ENCODE measurements at places on chromosomes 12 and 14. TPM values are rescaled to one million over a fixed set of nuclear protein-coding genes. Genes with fewer than 3 reads are reported as not detected.

GRCh38 chr14:62667421-62667914 lies 377.8 kb downstream of the KCNH5 start:
- DNase-seq: no peak
- H3K27me3 ChIP-seq: no peaks in the 10 kb centered on the region
- no peaks in the 10 kb centered on the region for H3K36me3 ChIP-seq
- no peaks in the 10 kb centered on the region for H3K4me1 ChIP-seq

DNA sequence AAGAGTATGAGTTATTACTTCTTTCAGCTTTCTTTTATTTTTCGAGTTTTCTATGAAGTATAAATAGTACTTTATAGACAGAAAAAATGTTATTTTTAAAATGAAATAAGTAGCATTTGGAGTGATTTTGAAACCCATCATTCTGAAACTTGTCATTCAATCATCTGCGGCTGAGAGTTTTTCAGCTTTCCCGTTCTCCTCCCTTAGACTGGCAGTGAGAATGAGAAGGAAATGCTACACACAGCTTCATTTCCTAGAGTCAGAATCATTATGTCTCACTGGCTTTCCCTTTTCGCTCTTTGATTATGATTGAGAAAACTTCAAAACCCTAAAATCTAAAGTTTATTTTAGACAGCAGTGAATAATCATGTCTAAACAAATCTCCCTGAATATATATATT lies 33.7 kb upstream of the GNPNAT1 start:
- DNase-seq: no peak
- H3K27ac ChIP-seq: no peak overlapping the region
- no peaks in the 10 kb centered on the region for H3K4me1 ChIP-seq
- H3K4me3 ChIP-seq: no peak overlapping the region

DNA sequence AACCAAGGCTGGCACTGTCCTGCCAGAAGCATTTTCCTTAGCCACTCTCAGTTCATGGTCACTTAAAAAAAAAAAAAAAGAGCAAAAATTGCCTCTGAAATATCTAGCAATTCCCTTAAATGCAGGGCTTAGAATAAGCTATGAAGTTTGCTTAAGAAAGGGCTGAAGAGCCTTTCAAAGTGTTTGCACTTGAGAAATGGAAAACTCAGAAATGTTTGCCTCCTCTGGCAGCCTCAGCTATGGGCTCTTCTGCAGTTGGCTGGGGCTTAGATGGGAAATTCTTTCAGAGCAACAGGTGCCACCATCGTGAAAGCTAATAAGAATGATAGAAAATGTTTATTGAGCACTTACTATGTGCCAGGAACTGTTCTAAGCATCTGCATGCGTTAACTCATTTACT lies 48.5 kb upstream of the TSPAN11 start:
- H3K27me3 ChIP-seq: no peaks in the 10 kb centered on the region
- no peaks in the 10 kb centered on the region for H3K36me3 ChIP-seq
- DNase-seq: no peak
- peak overlapping the region; percentile 54 for H3K27ac ChIP-seq

GRCh38 chr12:9699898-9700605 lies 30.5 kb downstream of the CLEC2D start:
- H3K27me3 ChIP-seq: no peaks in the 10 kb centered on the region
- no peak overlapping the region for H3K27ac ChIP-seq
- H3K36me3 ChIP-seq: peaks cover 1% of the 10 kb centered on the region
- H3K4me1 ChIP-seq: peaks cover 23% of the 10 kb centered on the region

The OR6C2 gene
- not detected for total RNA-seq

DNA sequence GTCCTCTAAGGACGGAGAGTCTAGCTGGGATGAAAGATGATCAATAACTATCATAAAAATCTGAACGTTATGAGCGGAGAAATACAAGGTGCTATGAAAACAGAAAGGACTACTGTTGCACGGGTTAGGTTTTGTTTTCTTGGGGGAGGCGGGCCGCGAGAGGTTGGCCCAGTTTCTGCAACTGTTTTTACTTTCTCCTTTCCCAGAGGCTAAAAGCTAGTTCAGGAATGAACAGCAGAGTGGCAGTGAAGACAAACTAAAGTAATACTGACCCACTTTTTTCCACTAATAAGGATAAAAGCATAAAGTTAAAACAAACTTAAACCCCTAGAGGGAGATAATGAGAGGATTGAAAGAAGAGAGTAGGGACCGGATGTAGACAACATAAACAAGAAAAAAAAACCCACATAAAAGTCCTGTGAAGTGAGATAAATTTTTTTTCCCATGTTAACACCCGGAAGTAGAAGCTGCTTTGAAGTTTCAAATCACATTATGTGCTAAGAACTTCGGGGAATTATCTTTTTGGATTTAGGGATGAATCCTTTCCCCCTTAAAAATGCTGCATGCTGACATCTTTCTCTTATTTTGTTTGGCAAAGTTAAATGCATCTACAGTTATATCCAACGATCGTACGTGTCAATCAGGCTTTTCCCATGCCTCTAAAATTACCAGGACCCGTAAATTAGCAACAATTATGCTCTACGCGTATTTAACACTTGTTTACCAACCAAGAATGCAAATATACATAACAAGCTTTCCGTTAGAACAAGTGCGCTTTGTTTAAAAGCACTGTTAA lies 1.0 kb upstream of the CDK17 start:
- H3K4me3 ChIP-seq: peak overlapping the region; percentile 81
- H3K36me3 ChIP-seq: no peaks in the 10 kb centered on the region
- peaks cover 32% of the 10 kb centered on the region for H3K4me1 ChIP-seq
- no peak for DNase-seq
- no peaks in the 10 kb centered on the region for H3K27me3 ChIP-seq
- peak overlapping the region; percentile 98 for H3K27ac ChIP-seq

GRCh38 chr12:21718403-21718802 lies 56.1 kb downstream of the KCNJ8 start:
- no peak overlapping the region for H3K4me3 ChIP-seq
- no peak overlapping the region for H3K27ac ChIP-seq
- no peak for DNase-seq
- H3K4me1 ChIP-seq: no peaks in the 10 kb centered on the region
- H3K27me3 ChIP-seq: no peaks in the 10 kb centered on the region

The NOXRED1 gene
- total RNA-seq: 0.77 TPM

- no peak overlapping the region for H3K4me3 ChIP-seq
- peaks cover 19% of the 10 kb centered on the region for H3K4me1 ChIP-seq
- no peak overlapping the region for H3K27ac ChIP-seq
- no peaks in the 10 kb centered on the region for H3K36me3 ChIP-seq
Observed at GRCh38 chr14:104813286-104813685, 12.4 kb downstream of the ZBTB42 start.

DNA sequence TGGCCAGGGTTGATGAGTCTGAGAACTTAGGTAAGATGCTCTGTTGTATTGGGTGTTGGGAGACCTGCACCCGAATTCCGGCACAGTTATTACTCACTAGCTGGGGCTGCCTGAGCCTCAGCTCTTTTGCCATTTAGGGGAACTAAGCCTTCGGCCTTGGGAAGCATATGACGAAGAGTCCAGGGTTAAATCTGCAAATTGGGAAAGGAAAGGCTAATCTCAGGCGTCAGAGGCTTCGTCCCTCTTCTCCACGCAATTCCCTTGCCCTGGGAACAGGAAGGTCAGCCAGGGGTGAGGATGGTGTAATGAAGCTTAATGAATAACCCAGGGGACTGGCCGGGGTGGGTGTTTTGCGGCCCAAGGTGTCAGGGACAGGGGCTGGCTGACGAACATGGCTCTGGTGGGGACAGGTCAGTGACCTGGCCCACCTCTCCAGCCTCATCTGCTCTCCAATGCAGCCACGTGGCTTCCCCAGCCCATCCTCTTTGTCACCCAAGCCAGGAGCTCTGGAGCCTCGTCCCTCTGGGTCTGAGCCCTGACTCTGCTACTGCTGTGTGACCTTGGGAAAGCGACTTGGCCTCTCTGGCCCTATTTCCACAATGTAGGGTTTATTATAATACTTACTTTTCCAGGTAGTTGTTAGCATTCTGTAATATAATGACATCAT lies 3.8 kb upstream of the SDSL start:
- peaks cover 32% of the 10 kb centered on the region for H3K4me1 ChIP-seq
- peak; percentile 49 for DNase-seq
- H3K27me3 ChIP-seq: peaks cover 3% of the 10 kb centered on the region
- H3K27ac ChIP-seq: no peak overlapping the region

DNA sequence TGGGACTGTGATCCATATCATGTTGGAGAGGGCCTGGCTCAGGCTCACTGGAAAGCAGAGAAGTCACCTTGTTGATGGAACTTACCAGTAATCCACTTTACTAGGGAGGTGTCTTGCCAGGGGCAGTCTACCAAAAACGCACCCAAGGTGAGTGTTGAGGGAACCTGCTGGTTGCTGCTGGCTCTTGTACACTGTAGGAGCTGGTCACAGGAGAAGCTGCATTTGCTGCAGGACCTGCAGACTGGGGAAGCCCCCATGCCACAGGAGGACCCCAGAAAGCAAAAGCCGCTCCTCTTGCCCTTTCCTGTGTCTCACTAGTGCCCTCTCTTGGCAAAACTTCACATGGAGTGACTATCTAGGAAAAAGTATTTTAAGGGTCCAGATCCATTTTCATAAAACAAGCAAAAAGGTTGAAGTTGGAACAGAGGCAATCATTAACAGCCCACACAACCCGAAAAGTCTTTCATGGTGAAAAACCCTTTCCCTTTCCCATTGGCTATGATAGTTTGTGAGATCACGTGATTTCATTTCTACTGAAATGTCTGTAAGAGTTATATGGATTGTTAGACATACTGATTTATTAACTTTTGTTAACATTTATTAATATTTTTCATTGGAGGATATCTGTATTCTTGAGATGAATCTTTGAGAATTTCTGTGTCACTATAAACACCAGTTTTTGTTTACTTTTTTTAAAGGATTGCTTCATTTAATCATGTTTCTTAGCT lies 59.2 kb downstream of the RASSF8 start:
- H3K4me3 ChIP-seq: no peak overlapping the region
- H3K27ac ChIP-seq: no peak overlapping the region
- no peaks in the 10 kb centered on the region for H3K36me3 ChIP-seq
- peaks cover 18% of the 10 kb centered on the region for H3K4me1 ChIP-seq
- DNase-seq: no peak
- no peaks in the 10 kb centered on the region for H3K27me3 ChIP-seq

- H3K36me3 ChIP-seq: peaks cover 8% of the 10 kb centered on the region
- H3K4me3 ChIP-seq: peak overlapping the region; percentile 100
- H3K27ac ChIP-seq: peak overlapping the region; percentile 99
- DNase-seq: no peak
- H3K4me1 ChIP-seq: peaks cover 46% of the 10 kb centered on the region
- no peaks in the 10 kb centered on the region for H3K27me3 ChIP-seq
Observed at GRCh38 chr12:57846285-57846576, 298 bp downstream of the CTDSP2 start.

The RNASE3 gene
- total RNA-seq: not detected

DNA sequence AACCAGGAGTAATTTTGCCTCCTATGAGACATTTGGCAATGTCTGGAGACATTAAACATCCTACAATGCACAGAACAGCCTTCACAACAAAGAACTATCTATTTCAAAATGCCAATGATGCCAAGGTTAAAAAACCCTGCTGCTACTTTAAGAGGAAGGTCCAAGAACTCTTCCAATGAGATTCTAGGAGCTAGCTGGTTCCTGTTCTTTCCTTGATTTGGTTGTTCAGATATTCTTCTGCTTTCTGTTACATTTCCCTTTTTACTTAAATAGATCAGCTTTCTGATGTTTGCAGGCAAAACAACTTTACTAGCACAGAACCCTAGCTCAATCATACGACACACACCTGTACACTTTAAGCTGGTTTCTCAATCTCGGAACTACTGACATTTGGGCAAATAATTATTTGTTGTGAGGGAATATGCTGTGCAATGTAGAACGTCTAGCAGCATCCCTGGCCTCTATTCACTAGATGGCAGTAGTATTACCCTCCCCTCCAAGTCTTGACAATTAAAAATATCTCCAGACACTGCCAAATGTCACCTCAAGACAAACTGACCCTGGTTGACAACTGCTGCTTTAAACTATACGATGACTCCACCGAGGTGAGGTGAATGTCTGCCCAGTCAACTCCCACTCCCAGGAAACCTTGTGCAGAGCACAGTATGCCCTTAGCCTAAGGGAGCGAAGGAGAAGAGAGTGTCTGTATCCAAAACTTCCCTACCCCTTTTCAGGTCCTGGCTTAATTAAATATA lies 4.4 kb downstream of the BLTP3B start:
- no peak overlapping the region for H3K27ac ChIP-seq
- H3K4me1 ChIP-seq: peaks cover 35% of the 10 kb centered on the region
- no peak for DNase-seq
- no peak overlapping the region for H3K4me3 ChIP-seq

- no peak for DNase-seq
- H3K27ac ChIP-seq: no peak overlapping the region
- no peaks in the 10 kb centered on the region for H3K27me3 ChIP-seq
- H3K4me1 ChIP-seq: no peaks in the 10 kb centered on the region
Observed at GRCh38 chr14:32370714-32371113, 41.6 kb downstream of the AKAP6 start.
